H1 (cell line): ENCODE measurements at places on chromosomes 2 and 18. TPM values are rescaled to one million over a fixed set of nuclear protein-coding genes. Genes with fewer than 3 reads are reported as not detected.
A peak's percentile ranks its signal among the peaks of the same experiment; 100 is the strongest.

Gene BCL11A
- polyA plus RNA-seq = 11.9 and 12.2 TPM in 2 replicates

Gene NEB
- polyA plus RNA-seq = 1.4 and 1.5 TPM in 2 replicates

GRCh38 chr18:61574665-61575064 lies 241.4 kb downstream of the CDH20 start:
- H3K4me3 ChIP-seq = no peak overlapping the region
- H3K36me3 ChIP-seq = no peaks in the 10 kb centered on the region
- H3K27ac ChIP-seq = no peak overlapping the region

GRCh38 chr2:216633616-216634369 lies 573 bp downstream of the IGFBP2 start:
- H3K4me1 ChIP-seq = peaks cover 25% of the 10 kb centered on the region
- H3K27ac ChIP-seq = no peak overlapping the region
- peaks cover 4% of the 10 kb centered on the region; the same call in 1 of the 2 replicates for H3K27me3 ChIP-seq
- H3K4me3 ChIP-seq = peak overlapping the region; percentile 71
- DNase-seq = no peak

DNA sequence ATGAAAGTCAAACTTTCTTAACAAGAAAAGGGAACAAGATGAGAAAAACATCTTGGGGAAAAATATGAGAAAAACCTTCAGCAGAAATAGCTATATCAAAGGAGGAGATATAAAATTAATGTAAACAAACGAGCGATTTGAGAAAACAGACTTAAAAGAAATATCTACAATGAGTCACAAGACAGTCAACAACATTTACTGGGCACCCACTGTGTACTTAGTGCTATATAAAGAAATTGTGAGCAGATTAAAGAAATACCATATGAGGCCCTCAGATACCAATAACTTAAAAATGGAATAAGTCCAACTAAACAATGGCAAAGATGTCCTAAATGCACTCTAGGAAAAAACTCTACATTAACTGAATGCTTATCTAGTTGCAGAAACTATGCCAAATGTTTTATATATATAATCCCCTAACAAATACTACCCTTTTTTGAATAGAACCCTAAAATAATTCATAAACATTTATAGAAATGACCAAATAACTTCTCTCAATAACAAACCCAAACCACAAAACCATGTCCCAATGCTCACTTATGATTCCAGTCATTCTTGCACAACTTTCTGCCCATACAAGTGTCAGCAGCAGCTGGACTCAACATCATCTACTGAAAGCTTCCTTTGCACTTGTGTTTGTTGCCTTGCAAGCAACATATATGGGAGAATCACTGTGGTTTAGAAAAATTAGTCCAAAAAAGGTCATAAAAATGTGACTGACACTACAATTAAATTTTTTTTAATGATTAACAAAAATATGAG lies 83.5 kb downstream of the COBLL1 start:
- no peaks in the 10 kb centered on the region for H3K27me3 ChIP-seq
- H3K4me3 ChIP-seq = no peak overlapping the region
- H3K4me1 ChIP-seq = no peaks in the 10 kb centered on the region
- no peak for DNase-seq

DNA sequence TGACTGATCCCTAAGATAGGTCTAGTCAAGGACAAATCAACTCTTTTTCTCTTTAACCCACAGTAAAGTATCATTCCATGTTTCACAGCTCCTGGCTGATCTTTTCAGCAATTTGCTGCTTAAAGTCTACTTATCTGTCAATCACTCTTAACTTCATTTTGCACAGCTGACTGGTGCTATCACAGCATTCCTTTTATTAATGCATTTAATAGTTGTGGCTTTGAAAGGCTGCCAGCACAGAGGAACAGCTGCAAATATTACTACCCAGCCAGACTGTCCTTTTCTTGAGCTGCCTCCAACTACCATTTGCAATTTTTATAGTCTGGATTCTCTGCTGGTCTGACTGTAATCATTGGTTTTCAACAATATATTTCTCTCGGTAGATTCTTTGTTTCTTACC lies 303.5 kb downstream of the STK39 start:
- no peak for DNase-seq
- H3K36me3 ChIP-seq = no peaks in the 10 kb centered on the region
- H3K27me3 ChIP-seq = no peaks in the 10 kb centered on the region
- H3K4me1 ChIP-seq = peaks cover 7% of the 10 kb centered on the region; the same call in 1 of the 2 replicates
- H3K27ac ChIP-seq = no peak overlapping the region
- no peak overlapping the region for H3K4me3 ChIP-seq
